Right atrium auricular region (tissue), 2 donors: ENCODE measurements at places on chromosomes 11 and 22. TPM values are rescaled to one million over a fixed set of nuclear protein-coding genes. Genes with fewer than 3 reads are reported as not detected.

MS4A7 gene
- total RNA-seq = 16.0 TPM

GRCh38 chr11:42762348-42762747 lies 549.4 kb upstream of the API5 start:
- H3K4me1 ChIP-seq = no peaks in the 10 kb centered on the region
- no peaks in the 10 kb centered on the region for H3K36me3 ChIP-seq
- H3K4me3 ChIP-seq = no peak overlapping the region
- H3K27ac ChIP-seq = no peak overlapping the region
- DNase-seq = no peak

DNA sequence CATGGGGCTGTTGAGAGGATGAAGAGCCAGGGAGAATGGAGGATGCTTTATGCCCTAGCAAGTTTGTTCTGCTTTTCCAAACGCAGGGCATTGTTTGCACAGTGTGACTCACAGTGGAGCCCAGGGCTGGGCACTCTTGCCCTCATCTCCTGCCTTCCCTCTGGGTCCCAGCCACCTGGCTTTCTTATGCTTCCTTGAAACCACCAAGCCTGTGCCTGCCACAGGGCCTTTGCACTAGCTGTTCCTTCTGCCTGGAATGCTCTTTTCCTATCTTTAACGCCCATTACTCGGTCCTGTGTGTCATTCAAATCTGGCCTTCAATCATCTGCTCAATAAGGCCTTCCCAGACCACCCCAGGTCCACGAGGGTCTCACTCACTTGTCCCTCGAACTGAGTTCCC lies 46.9 kb upstream of the RFPL3 start:
- H3K36me3 ChIP-seq = no peaks in the 10 kb centered on the region
- H3K27ac ChIP-seq = no peak overlapping the region
- H3K27me3 ChIP-seq = no peaks in the 10 kb centered on the region
- DNase-seq = no peak
- H3K4me1 ChIP-seq = no peaks in the 10 kb centered on the region

- H3K36me3 ChIP-seq = no peaks in the 10 kb centered on the region
- no peak for DNase-seq
- no peaks in the 10 kb centered on the region for H3K27me3 ChIP-seq
- H3K27ac ChIP-seq = no peak overlapping the region
- no peak overlapping the region for H3K4me3 ChIP-seq
These were observed 11.2 kb upstream of the IGLL1 start for GRCh38 chr22:23591201-23591791.

GRCh38 chr11:76251576-76251975 lies 45.3 kb upstream of the WNT11 start:
- H3K27me3 ChIP-seq = no peaks in the 10 kb centered on the region
- no peak overlapping the region for H3K4me3 ChIP-seq
- no peak for DNase-seq
- no peaks in the 10 kb centered on the region for H3K36me3 ChIP-seq
- H3K27ac ChIP-seq = no peak overlapping the region
- no peaks in the 10 kb centered on the region for H3K4me1 ChIP-seq
